ENCODE measurements at places on chromosomes 12 and 14.
A peak's percentile ranks its signal among the peaks of the same experiment; 100 is the strongest.

- DNase-seq, result no peak
These were observed 39.7 kb downstream of the KRT80 start for GRCh38 chr12:52151837-52152783.

DNA sequence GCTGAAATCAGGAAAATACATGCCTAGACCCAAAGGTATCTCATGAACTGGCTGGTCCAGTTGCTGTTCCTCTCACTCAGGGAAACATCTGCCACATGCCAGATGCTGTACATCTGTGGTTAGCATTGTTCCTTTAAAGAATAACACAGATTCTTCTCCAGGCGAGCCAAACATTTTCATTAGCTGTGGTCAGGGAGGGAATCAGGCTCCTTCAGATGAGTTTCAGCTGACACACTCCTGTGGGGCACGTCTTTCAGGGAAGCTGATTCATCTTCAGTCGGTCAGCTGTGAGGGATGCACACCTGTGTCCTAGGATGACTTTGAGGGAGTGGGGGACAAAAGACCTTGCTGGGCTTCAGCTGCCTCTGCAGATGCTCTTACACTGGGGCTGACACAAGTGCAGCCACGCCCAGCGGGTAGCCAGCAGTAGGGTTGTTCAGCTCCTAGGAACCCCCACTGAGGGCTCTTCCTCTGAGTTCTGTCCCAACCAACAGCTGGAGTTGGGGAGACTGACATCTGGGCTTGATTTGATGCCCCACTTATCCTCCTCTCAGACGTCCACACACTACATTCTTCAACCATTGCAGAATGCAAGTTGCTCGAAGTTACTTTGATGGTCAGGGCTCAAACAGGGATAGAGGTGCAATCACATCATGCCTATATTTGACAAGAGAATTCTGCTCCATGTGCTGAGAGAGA lies 155.0 kb downstream of the NUAK1 start:
- DNase-seq, result no peak

- DNase-seq, result no peak
These were observed 149.5 kb downstream of the IPO8 start for GRCh38 chr12:30546121-30546520.

GRCh38 chr12:80925237-80925636 lies 12.5 kb downstream of the LIN7A start:
- DNase-seq, result no peak

GRCh38 chr12:2112401-2112800 lies 59.6 kb downstream of the CACNA1C start:
- no peak for DNase-seq

DNA sequence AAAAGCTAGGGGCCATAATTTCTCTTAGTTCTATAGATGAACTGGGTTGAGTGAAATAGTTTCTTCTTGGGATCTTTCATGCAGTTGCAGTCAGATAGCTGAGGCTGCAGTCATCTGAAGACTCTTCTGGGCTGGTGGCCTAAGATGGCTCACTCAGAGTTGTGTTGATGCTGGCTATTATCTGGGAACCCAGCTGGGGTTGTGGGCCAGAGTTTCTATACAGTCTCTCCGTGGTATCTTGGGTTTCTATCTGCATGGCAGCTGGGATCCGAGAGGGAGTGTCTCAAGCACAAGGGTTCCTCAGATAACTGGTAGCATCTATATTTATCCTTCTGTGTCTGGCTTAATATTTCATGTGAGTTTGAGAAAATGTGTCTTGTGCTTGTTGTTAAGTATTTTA lies 21.1 kb downstream of the AVPR1A start:
- DNase-seq, result no peak

- DNase-seq, result no peak
These were observed 87.5 kb downstream of the SETD3 start for GRCh38 chr14:99393059-99393655.

DNA sequence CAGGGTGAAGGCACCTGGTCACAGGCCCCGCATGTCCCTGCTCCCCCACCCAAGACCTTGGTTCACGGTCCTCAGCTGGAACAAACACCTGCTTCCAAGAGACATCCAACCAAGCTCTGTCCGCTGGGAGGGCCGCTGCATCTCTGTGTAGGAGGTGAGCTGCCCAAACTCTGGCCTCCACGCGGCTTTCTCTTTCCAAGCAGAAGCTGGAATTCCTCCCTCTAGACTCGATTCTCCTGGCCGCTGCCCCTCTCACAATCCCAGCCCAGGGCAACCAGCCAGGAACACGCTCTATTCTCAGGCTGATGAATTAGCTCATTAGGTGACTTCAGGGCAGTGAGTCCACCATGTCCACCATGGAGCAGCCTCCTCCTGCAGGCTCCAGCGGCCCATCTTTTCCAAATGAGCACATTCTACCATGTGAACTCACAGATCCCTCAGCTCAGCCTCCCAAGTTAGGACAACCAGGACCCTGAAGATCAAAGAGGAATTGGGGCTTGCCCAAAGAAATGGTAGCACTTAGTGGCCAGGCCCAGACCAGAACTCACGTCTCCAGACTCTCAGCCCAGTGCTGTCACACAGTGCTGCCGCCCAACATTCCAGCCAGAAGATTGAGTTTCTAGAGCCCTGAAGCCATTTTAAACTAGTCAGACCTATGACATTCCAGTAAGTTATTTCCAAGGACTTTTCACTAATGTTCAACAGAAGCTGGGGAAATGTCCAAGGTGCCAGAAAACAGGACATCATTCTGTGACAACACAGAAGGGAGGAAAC lies 146.6 kb downstream of the ANO2 start:
- DNase-seq, result no peak

- no peak for DNase-seq
These were observed 85.4 kb upstream of the HIF1A start for GRCh38 chr14:61609884-61610283.

DNA sequence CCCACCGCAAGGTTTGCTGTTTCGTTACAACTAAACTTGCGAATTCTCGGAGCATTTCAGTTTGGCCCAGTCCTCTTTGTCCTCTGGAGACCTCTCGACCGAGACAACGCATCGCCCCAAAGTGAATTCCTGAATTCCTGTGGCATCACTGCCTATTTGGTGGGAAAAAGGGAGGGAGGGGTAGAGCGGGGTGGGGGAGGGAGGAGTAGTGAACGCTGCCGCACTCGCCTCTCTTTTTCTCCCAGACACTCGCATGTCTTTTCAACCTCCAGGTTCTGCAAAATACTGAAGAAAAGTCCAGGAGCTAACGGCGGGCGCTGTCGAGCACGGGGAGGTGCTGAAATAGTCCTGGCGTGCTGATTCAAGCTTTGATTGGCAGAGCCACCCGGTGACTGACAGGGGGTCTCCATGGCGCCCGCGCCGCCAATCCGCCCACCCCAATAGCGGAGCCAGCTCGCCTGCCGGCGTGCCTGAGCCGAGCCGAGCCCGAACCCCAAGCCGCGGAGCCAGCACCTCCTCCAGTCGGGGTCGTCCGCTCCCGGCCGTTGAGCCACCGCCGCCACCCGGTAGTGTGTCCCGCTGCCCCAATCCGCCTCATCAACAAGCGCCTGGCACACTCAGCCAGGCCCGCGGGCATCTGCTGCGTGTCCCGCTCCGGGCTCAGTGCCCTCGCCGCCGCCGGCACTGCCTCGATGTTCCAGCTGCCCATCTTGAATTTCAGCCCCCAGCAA lies at the start of gene SIX6:
SIX6 (plus strand) TSS at position 440 of the 731 bp plus-strand sequence; CDS start at position 693, 253 bp downstream.
- no peak for DNase-seq

DNA sequence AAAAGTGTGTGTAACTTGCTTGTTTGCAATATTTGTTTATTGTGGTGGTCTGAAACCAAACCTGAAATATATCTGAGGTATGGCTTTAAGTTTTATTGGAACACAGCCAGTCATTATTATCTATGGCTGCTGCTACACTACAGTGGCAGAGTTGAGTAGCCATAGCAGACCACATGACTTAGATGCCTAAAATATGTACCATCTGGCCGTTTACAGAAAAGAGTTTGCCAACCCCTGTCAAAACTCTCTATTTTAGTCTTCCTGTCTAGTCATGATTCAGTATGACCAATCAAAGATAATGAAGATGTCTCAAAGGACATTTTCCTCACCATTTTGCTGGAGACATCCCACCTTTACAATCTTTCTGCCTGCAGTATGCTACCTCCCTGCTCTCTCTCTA lies 242.3 kb downstream of the ANO6 start:
- DNase-seq, result no peak

DNA sequence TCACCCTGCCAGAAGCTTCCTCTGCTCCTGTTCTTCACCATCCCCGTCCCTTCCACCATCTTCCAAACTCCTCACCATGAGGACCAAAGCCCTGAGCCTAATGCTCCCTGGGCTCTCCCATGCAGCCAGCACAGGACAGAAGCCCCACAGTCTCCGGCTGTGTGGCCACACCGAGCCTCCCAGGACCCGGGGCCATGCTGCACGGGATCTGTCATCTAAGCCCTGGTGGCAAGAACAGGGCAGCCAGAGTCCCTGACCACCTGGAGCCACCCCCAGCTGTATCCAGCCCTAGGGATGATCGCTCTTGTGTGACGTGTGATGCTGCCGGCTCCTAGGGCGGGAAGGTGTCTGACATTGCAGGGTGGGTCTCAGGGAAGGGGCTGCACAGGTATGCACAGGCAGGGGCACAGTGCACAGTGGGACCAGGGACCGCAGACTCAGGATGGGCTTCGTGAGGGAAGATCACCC lies 8.1 kb downstream of the TMEM179 start:
- DNase-seq, result no peak

GRCh38 chr12:104738331-104738730 lies 219.8 kb downstream of the SLC41A2 start:
- DNase-seq, result peak; percentile 43

GRCh38 chr14:69699748-69700303 lies 67.1 kb upstream of the SRSF5 start:
- peak; percentile 53 for DNase-seq

DNA sequence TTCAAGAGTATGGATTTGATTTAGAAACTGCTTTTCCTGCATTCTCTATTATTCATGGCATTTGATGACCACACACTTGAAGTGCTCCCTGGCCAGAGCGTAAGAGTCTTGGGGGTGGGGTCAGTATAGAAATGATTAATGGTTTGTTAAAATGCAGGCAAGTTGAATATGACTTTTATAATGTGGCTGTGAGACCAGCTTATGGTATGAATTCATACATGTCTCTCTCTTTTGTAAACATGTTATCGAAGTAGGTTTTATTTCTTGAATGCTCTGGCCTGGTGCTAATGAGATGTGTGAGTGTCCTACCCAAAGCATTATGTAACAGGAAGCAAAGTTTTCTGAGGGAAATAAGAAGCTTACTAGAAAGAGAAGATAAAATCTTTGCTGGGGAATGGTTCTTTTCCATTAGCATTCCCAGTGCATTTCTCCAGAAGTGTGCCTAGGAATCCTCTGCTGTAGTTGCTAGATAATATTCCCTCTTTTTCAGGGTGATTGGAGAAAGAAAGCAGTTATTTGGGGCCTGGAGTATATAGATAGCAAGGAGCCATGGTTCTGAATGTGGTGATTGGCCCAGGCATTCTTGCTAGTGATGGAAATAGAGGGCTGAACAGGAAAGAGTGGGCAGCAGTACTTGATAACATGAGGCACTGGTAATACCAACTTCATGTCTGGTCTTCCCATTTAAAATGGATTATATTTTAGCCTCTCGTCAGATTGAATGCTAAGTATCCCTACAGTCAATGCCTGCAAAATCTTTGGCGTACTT lies 289.7 kb downstream of the RAD51B start:
- DNase-seq, result no peak

- DNase-seq, result no peak
These were observed 196.8 kb downstream of the RBM19 start for GRCh38 chr12:113769305-113769704.

Measured in NCI-H187 (cell line).